ENCODE measurements at places on chromosomes 5 and 9.

DNA sequence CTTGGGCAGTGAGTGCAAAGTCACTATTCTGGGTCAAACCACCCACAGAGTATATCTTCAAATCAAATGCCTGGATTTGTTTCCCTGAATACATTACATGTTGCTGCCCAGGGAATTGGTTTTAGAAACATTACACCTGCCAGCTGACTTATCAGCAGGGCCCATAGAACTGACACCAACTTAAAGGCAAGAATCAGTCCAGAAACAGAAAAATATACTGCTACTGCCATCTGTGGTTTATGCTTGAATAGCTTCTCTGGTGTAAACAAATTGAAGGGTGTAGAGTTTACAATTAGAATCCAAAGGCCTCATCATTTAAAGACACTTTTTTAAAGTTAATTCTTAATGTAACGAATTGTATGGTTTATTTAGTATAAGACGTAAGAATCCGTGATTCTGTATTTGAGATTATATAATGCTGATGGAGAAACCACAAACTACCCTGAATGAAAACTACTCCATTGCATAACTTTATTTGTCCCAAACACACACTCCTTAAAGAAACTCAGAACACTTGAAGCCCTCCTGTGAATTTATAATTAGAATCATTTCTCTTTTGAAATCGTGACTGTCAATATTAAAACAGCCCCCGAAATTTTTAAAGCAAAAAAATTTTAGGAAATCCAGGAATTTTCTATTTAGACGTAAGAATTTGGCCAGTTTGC, 6.2 kb downstream of the NR6A1 start:
- no peak for DNase-seq

GRCh38 chr9:108698231-108698630, 157.6 kb downstream of the ACTL7B start:
- DNase-seq = no peak

- no peak for DNase-seq
Observed at GRCh38 chr5:40477856-40478546, 201.7 kb upstream of the PTGER4 start.

GRCh38 chr5:99949969-99950524, 585.1 kb upstream of the FAM174A start:
- DNase-seq = no peak

DNA sequence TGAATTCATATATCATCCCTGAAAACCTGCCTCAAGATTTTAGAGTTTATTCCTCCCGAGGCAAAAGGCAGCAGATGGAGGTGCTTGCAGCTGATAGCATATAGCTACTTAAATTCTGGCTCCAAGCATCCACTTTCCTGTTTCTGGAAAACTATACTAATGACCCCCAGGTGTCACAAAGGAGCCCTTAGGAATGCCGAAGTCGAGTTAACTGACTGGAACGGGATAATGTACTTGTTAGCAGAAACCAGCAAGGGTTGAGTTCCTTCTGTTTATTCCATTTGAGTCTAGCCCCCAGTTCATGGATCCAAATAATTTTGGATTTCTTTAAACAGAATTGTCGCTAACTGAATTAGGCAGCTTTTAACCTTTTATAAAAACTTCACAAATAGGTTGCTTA, 44.5 kb downstream of the PTTG1 start:
- DNase-seq = no peak

- DNase-seq = no peak
Observed at GRCh38 chr9:130237076-130237475, 28.5 kb upstream of the HMCN2 start.

DNA sequence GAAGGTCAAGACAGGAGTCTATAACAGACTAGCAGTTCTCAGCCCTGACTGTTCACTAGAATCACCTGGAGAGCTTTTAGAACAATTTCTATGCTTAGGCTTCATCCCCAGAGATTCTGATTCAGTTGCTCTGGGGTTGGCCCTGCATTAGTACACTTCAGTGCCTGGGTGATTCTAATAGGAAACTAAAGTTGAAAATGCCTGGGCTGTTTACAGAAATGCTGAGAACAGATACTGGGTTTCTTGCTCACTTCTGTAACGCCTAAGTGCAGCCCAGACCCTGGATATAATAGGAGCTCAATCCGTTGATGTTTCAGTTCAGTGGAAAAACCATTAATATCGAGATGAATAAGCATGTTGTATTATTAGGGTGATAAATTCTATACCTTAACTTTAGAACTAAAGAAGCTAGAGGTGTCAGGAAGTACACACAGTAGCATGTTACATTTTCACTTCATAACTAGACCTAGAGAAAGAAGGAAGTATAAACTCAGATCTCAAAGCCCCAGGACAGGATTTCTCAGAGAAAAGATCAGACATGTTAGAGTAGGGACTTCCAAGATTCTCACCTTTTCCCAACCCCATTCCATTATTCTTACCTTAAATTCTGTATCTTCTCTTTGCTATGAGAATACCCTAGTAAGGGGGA, 20.4 kb downstream of the HAVCR2 start:
- DNase-seq = no peak

DNA sequence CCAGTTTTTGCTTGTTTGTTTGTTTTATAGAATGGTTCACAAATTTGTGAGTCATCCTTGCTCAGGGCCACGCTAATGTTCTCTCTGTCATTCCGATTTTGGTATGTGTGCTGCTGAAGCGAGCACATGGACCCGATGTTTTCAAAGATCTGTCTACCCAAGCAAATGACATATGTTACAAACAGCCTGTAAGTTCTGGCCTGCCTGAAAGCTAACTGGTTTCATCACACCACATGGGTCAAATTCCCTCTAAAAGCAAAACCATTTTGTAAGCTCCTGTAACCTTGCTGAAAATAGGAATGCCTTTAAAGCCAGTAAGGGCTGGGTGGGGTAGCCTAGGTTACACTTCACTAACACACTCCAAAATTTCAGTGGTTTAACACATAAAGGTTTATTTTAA, 25.4 kb downstream of the DMRT3 start:
- no peak for DNase-seq

GRCh38 chr5:23411200-23411599, 96.2 kb upstream of the PRDM9 start:
- no peak for DNase-seq

- DNase-seq = no peak
Observed at GRCh38 chr5:42940853-42941252, 99.3 kb downstream of the ANXA2R start.

DNA sequence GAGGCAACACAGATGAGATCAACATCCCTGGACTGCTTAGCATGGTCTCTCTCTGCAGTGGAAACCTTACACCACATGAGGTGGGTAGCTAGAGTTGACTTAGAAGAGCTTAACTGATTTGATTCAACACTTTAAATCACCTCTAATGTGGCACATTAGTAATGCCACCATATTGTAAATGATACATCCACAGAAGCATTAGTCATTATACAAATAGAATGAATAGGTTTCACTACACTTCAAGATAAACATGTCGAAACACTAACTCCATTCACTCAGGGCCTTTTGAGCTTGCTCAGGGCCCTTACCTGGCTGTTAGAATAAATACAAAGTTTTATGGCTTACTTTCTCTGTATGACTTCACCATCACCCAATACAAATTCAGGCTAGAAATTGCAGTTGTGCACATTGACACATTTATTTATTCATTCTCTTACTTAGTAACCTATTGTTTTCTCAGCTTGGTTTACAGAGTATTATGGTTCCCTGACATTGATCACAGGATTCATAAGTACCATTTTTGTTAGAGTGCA, 9.3 kb upstream of the SMAD5 start:
- no peak for DNase-seq

DNA sequence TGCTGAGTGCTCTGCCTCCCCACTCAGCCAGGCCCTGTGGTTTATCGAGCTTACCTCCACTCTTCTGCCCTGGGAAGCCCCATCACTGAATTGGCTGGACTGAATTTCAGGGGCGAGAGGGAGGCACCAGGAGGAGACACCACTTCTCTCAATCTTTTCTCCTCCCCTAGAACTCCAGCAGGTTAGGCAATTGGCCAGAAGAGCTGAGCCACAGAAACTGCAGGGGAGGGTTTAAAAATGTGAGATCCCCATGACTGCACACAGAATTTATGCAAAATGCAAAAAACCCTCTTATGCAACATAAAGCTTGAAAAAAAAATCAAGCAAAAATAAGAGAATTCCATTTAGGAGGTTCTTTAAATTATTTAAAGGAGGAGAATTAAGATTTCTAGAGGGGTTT, 29.9 kb downstream of the TUT7 start:
- DNase-seq = no peak

- no peak for DNase-seq
Observed at GRCh38 chr9:34242830-34243229, 64.0 kb downstream of the UBAP1 start.

DNA sequence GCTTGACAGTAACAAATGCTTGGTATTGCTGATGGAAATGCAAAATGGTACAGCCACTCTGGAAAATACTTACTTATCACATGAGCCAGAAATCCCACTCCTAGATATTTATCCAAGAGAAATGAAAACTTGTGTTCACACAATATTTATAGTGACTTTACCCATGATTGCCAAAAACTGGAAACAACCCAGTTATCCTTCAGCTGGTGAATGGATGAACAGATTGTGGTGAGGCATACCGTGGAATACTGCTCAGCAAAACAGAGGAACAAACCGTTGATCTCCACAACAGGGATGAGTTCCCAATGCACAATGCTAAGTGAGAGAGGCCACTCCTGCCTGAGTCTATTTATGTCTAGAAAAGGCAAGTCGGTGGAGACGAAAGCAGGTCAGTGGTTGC, 40.5 kb upstream of the LRRC14B start:
- DNase-seq = no peak

Measured in stimulated activated CD8-positive, alpha-beta memory T cell treated with anti-CD3 and anti-CD28 coated beads, Interleukin-12 subunit alpha, Interleukin-12 subunit beta, amount 100 ng/mL, for 1 hour (primary cell).